ENCODE measurements at places on chromosomes 11 and 22.

- DNase-seq, result no peak
Observed at GRCh38 chr11:112320668-112321067, 60.0 kb upstream of the PLET1 start.

- DNase-seq, result peak; percentile 71
Observed at GRCh38 chr11:90241414-90241813, 18.6 kb upstream of the CHORDC1 start.

DNA sequence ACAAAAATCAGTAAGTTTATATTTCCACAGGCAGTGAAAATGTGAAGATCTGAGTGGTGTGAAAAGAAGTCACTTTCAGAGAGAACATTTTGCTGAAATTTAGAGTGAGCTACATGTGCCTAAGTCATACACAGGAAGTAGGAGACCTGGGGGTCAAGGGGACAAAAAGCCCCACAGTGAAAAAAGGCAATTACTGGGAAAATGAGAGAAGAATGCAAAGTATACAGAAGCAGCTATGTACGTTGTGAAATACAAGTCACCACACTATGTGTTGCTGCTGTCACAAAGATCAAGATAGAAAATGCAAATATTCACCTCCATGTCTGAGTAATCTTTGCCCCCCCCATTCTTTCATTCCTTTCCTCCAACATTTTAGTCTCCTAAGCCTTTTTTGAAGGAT, 21.6 kb upstream of the SESN3 start:
- DNase-seq, result no peak

DNA sequence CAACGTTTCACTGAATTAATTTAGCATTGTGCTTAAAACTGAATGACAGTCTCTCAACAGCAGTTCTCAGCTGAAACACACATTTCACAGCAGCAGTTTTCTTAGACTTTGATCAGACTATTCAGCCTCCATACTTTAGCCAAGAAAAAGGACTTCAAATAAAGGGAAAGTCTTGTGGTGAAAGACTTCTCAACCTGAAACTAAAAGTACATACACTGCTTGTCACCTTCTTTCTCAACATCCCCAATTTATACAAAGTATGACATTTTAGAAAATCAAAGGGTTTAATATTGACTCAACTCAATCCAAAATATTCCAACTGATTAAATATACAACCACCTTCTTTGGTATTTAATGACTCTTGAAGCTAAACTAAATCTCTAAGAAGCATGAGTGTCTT, 419.0 kb downstream of the LRRC4C start:
- DNase-seq, result no peak

DNA sequence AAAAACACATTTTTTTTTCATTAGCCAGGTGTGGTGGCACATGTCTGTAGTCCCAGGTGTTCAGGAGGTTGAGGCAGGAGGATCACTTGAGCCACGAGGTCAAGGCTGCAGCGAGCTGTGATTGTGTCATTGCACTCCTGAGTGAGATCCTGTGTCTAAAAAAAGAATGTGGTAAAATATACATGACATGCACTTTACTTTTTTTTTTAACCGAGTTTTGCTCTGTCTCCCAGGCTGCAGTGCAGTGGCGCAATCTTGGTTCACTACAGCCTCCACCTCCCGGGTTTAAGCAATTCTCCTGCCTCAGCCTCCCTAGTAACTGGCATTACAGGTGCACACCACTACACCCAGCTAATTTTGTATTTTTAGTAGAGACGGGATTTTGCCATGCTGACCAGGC, 22.5 kb upstream of the CLDN5 start:
- DNase-seq, result no peak

DNA sequence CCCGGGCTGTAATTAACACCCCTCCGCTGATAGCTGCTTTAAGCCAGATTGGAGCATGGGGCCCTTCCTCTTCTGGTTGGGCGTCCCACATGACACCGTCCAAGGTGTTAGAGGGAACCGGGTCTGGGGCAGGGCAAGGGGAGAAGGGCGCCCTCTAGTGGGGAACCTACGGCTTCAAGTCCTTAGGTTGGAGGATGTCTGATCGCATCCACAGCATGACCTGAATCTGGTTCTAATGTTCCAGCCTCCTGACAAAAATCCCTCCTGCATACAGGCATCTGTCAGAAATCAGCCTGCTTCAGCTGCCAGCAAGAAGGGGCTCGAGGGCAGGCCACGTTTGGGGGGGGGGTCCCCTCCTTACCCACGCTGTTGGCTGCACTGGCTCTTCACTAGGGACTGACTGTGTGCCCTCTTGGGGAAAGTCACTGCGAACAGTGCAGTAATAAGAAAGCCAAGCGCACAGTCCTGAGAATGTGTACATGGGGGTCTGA, 94.2 kb upstream of the TBCEL start:
- DNase-seq, result peak; percentile 23

GRCh38 chr11:66420671-66421476, at the start of gene NPAS4:
NPAS4 (plus strand) TSS chr11:66421035; CDS start chr11:66421180, 145 bp downstream.
- peak; percentile 57 for DNase-seq

GRCh38 chr11:28347371-28347770, 239.2 kb downstream of the METTL15 start:
- DNase-seq, result no peak

- DNase-seq, result no peak
Observed at GRCh38 chr11:123065621-123066020, 3.7 kb upstream of the HSPA8 start.

DNA sequence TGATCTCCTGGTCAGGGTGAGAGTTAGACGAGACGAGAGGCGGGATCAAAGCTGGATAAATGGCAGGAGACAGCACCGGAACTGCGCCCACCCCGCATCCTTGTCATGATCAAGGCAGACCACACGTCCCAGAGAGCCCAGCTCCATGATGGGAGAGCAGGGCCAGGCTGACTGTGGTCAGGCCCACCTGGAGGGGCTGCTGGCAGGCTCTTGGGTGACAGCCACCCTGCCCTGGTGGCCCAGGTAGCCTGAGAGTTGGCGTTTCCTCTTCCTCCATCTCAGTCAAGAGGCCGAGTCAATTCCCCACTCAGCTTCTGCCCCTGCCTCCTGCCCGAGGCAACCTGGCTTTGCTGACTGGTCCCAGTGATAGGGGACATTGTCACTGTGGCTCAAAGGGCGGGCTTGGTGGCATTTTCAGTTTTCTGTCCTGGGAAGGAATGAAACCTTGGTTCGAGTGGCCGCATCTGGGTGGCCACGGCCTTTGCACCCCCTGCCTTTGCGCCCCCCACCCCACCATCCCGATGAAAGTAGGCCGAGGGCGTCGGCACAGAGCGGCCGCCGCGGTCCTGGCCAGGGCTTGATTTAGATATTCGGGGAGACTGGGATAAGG, 60.8 kb upstream of the PPARA start:
- no peak for DNase-seq

DNA sequence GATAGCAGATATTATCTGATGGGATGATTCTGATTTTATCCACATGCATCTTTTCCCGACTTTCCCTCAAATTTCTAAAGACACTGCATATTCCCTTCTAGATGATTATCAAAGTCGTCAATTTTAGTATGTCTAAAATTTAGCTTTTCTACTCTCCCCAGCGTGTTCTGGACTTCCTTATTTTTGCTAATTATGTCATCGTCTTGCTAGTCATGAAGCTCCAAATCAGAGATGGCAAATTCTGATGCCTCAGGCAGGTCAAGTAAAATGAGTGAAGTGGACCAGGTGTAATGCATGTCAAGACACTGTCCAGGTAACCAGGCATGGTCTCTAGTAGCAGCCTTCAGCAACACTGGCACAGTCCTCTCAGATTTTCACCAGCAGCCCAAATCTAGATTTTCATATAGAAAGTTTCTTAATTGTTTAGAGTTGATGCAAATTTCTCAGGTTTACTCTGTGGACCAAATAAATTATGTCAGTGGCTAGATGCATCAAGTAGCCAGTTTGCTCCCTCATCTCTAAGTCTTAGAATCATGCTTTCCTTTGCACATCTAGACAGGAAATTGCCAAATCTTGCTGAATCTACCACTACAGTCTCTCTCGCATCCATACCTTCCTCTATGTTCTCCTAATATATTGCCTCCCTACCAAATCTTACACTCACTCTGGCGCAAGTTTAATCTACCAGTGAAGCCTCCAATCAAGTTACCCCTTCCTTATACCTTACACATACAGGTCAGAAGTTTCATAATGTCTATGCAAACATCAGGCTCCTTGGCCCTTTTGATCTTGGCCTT, 10.6 kb downstream of the HSD17B12 start:
- no peak for DNase-seq

GRCh38 chr22:30089655-30089974, 9.4 kb downstream of the HORMAD2 start:
- no peak for DNase-seq

GRCh38 chr11:10573556-10573955, 5.1 kb upstream of the LYVE1 start:
- no peak for DNase-seq

DNA sequence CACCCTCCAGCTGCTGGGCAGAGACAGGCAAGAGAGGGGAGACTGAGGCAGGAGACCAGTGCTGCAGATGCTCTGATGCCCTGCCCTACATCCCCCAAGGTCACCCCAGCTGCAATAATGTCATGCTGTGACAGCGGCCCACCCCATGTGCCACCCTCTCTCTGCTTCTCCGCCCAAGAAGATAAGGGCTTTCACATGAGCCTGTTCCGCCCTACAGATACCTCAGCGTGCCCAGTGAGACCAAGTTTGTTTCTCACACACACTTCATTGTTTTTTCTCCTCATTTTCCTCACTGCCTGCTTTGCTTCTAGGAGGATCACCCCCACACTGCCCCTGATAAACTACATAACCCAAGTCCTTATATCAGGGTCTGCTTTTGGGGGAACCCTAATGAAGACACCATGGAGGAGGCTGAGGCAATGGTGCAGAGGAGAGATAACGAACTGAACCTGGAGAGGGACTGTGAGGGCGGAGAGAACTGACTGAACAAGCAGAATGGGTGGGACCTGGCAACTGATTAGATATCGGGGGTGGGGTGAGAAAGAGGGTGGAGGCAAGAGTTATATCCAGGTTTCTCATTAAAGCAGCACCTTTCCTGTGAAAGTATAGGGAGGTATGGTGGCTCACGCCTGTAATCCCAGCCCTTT, 37.5 kb upstream of the TSKU start:
- DNase-seq, result no peak

- no peak for DNase-seq
Observed at GRCh38 chr11:75326439-75326810, 25.0 kb downstream of the ARRB1 start.

GRCh38 chr11:34143048-34143447, 37.6 kb downstream of the NAT10 start:
- DNase-seq, result no peak

GRCh38 chr11:561148-562003, 606 bp downstream of the RASSF7 start:
- DNase-seq, result no peak

DNA sequence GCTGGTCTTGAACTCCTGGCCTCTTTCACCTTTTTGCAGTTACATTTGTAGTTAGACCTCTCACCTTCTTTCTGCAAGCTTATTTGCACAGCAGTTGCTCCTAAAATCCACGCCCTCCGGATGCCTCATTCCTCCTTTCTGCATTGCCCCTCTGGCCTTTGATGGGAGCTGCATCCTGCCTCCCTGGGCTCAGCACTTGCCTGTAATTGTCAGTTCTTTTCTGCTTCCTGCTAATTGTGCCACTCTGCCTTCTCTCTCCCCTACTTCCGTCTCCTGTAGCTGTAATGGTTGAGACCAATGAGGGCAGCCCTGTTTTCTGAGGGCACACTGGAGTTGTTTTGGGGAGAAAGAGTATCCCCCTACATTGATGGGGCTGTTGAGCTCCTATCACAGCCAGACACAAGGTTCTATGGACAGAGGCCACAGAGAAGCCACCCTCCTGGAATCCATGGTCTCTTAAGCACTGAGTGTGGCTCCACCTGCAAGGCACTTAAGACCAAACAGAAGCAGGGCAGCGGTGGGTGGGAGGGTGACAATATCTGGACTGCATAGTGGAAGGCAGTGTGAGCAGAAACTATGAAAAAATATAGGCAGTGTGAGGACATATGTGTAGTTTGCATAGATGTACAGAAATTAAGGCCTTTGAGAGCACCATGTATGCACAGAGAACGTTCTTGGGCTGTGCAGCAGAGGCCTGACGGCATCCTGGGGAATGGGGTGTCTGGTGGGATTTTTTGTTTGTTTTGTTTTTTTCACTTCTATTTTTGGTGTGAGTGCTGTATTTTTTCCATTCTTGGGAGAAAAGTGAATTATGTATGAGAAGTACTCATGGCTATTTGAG, 30.5 kb downstream of the YDJC start:
- no peak for DNase-seq

- no peak for DNase-seq
Observed at GRCh38 chr22:48778308-48779195, 1049.1 kb downstream of the BRD1 start.

GRCh38 chr22:46792841-46793261, 30.4 kb downstream of the TBC1D22A start:
- DNase-seq, result no peak

- DNase-seq, result no peak
Observed at GRCh38 chr11:129917231-129917630, 21.9 kb upstream of the NFRKB start.

DNA sequence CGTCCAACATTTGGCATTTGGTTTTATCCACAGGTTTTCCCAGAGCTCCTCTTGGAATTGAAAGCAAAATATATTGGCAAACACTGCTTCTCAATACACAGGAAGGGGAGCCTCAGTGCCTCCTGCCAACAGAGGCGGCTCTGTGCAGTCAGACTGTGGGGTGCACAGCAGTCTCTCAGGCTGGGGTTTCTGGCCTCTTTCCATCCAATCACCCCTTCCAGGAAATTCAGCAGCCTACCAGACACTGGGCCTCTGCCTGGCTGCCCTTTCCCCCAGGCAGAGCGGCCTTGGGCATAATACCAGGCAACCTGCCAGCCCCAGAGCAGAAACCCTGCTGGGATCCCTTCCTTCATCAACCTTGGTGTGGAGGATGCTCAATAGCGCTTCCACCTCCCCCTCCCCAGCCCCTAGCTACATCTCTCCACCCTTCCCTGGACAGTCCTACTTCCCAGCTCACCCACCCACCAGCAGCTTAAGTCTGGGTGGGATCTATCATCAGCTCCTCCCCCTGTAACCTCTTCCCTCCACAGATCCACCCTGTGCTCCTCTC, 17.8 kb upstream of the RAPSN start:
- DNase-seq, result no peak

DNA sequence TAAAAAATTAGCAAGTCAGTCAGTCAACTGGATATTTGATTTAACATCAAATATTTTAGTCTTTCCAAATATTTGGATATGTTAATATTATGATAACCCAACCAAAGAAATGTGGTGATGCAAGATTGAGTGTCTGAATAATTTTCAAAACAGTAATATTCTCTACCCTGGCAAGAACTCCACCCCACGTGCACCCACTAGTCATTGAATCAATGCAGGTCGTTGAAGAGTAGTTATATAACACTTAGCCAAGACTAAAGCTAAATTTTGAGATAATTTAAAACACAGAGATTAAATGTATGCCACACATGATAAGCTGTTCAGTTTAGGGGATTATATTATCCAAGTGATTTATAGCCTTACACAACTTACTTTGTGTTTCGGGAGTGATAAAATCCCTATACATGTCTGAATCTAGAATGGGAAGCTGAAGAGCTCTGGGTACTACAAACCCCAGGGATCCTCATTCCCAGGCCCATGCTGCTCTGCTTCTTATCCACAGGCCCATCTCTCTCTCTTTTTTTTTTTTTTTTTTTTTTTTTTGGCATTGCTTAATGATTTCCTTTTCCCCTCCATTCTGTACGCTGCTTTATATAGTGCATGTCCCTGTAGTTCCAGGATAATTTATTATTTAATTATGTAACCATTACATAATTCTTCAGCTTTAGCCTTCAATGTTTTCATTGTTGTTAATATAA, 392.9 kb downstream of the NTM start:
- no peak for DNase-seq

All from SK-N-DZ (cell line).